ENCODE measurements at places on chromosomes 2 and 18. TPM values are rescaled to one million over a fixed set of nuclear protein-coding genes. Genes with fewer than 3 reads are reported as not detected.

The ST3GAL5 gene
- 4.9 TPM for total RNA-seq

The ANKRD62 gene
- not detected for total RNA-seq

The CHRNA1 gene
- not detected for total RNA-seq

The PLEKHM3 gene
- total RNA-seq, result 11.7 TPM

Measured in uterine smooth muscle cell (primary cell).